ENCODE measurements at places on chromosomes 6 and 20. TPM values are rescaled to one million over a fixed set of nuclear protein-coding genes. Genes with fewer than 3 reads are reported as not detected.

GRCh38 chr6:43707269-43707668 lies 19.7 kb upstream of the MRPS18A start:
- DNase-seq = no peak

- DNase-seq = peak; percentile 84
These were observed 159.3 kb upstream of the TNFAIP3 start for GRCh38 chr6:137707590-137708360.

SLC35D3 gene
- not detected for total RNA-seq

PLN gene
- not detected for total RNA-seq

KCNQ2 gene
- not detected for total RNA-seq

DNA sequence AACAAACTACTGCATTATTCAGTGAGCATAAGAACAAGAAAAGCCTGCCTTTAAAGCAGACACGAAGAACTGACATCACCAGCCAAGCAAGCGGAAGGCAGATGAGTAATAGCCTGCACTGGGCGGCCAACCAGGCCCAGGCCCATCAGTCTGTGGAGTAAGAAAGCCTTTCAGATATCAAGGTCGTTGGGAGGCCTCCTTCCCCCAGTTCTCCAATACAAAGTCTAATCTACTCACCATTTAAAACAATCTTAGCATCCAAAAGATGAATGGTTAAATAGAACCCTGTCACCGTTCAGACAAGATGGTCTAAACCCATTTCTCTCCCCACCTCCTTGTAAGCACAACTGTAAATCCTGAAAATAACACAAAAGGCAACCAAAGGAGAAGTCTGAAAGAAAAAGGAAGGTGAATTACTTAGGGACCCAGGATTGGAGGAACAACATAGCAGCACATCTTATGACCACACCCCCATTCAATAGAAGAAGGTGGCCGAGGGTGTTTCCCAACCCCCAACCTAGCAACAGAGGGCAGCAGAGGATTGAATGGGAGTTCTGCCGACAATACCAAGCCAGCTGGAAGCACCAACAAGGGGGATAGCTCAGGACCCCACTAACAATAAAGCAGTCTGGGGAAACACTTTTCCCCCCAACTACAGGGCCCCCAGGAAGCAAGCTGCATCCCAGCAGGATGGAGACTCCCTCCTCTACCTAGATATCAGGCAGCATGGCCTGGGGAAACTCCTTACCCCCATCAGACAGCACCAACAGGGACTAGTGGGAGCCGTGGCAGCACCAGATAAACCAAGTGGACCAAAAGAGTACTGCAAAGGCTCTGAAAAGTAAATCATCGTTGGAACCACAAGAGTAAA lies 67.9 kb downstream of the ZHX3 start:
- peak; percentile 95 for DNase-seq

All from lung microvascular endothelial cell (primary cell).